ENCODE measurements at places on chromosomes 2 and 18.

DNA sequence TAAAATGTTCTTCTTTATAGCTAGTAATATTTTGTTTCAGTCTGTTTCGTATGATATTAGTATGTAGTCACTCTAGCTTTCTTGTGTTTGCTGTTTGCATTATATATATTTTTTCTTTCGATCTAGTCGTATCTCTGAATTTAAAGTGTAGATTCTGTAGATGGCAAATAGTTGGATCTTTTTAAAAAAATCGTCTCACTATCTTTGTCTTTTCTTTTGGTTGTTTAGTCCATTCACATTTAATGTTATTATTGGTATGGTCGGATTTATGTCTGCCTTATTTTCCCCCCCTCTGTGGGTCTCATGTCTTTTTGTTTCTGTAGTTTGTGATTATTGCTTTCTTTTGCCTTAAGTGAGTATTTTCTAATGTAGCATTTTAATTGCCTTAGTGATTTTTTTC, 84.3 kb downstream of the AGPS start:
- no peak for DNase-seq

DNA sequence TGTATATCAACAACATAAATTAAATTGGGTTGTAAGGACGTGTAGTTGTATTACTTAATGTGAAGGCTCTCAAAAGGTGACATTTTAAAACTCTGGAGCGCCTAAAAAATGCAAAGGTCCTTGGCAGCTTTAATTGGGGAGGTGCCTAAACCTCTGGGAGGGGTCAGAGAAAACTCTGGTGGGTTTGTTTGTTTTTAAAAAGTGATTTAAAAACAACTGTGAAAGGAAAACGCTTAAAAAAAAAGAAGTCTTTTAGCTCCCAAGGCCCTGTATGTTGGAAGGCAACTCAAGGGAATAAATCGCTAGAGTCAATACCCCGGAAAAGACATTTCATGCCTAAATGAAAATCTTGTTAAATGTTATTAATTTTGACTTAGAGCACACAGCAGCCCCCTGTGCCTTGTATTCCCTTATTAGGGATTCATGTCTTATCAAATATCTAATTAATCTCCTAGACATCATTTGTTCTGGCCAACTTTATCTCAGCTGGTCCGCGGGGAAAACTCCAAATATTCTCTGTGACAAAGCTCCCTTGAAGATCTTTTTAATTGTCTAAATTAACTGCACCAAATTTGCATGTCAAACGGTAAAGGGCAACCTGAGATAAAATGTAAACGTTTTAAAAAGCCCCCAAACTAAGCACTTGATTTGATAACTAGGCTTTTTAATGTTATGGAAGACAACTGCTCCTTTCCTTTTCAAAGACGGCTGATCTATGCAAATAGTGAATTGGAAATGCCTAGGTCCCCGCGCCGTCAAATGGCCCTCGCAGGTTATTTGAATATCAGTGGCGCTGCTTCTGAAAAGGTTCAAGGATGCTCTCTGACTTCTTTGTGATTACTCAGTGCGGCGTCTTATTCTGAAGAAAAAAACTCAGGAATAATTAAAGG, 4.2 kb downstream of the SP9 start:
- DNase-seq, result no peak

GRCh38 chr2:74915743-74916142, 42.7 kb upstream of the POLE4 start:
- no peak for DNase-seq

GRCh38 chr2:45841752-45842407, 190.4 kb downstream of the PRKCE start:
- DNase-seq, result no peak

GRCh38 chr18:10526561-10526949, 728 bp downstream of the NAPG start:
- DNase-seq, result no peak

GRCh38 chr2:10378189-10378588, 69.9 kb downstream of the ODC1 start:
- DNase-seq, result no peak

DNA sequence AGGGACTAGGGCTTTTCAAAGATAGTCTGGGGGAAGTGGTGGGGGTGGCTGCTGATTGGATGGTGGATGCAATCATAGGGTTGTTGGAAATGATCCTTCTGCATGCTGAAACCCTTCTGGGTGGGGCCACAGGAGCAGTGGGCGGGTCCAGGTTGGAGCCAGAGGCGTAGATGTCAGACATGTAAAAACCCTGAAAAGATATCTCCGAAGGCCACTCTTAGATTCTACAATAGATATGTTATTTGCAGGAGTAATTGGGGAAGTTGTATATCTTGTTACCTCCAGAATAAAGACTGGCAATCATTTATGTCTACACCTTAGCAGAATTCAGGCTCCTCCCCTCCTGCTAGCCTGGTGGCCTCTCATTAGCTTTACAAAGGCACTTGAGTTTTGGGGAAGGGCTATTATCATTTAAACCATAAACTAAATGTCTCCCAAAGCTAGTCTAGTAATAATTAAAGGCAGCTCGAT, 8.2 kb upstream of the FAM98A start:
- no peak for DNase-seq

DNA sequence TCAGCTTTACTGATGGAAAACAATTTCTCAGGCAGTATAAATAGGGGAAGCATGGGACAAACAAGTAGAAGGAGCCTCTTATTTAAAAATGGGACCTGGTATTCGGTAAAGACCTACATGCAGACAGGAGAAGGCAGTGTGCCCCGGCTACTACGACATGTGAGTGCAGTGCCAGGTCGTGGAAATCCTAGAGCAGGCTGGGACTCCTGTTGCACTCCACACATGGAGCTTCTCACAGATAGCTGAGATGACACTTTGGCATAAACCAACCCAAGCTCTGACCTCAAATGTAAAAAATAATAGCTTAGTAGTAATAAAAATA, 885 bp upstream of the DSEL start:
- DNase-seq, result no peak

DNA sequence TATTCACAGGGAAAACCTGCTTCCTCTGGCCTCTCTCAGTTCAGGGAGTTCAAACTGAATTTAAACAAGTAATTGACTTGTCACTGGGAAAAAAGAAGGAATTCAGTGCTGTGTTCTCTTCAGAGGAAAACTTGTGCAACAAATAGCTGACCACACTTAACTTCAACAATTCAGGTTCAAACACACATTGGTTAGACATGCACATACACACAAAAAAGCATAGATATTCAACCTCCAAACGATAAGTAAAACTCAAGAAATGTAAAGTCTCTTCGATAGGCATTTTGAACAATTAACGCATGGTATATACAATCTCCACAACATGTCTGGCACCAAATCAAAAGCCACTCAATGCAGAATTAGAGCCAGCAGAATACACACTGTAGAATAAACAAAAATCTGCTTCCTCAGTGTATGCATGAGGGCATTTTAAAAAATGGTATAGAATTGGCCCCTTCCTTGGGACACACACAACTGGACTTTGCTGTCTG, 269.0 kb downstream of the TCF4 start:
- no peak for DNase-seq

GRCh38 chr2:43136011-43136799, 90.2 kb downstream of the ZFP36L2 start:
- no peak for DNase-seq

DNA sequence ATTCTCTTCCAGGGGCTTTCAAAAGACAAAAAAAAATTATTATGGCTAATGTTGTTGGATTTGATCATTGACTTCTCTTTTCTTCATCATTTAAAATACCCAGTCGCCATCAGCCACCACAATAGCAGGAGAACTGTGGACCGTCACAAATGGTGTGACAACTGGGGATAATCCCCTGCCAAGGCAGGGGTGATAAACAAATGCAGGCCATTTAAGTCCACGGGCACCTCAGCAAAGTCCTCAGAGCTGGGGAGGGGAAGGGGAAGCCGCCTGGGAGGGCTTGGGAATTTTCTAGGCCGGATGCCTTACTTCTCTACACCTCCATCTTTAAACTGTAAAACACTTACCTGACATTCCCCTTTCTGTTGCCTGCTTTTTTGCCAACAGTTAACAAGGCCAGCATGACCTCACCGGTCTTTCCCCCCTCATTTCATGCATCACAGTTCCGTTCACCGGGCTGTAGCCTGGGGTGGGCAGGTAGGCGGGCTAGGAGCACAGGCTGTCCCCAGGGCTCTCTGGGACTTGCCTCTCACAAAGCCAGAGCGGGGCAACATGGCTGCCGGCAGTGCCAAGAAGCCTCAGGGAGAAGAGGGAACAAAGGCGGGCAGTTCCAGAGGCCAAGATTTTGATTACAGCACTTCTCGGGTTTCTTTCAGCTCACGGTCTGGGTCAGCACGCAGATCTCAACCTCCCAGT, 820.4 kb downstream of the BCL11A start:
- no peak for DNase-seq

DNA sequence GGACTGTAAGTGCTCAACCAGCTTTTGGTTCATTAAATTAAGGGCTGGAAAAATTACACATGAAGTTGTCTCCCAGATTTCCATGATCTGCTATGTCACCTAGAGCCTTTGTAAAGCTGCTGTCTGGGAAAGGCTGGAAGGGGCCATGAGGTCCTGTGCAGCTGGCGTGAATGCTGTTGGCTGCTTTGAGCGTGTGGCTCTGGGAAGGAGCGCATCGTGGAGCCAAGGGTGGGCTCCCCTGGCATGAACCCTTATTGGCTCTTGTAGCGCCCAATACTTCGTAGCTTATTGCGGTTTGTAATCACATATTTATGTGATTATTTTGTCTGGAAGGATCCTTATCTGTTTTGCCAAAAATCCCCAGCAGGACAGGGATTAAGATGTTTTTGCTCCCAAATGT, 70.5 kb upstream of the LMAN1 start:
- no peak for DNase-seq

DNA sequence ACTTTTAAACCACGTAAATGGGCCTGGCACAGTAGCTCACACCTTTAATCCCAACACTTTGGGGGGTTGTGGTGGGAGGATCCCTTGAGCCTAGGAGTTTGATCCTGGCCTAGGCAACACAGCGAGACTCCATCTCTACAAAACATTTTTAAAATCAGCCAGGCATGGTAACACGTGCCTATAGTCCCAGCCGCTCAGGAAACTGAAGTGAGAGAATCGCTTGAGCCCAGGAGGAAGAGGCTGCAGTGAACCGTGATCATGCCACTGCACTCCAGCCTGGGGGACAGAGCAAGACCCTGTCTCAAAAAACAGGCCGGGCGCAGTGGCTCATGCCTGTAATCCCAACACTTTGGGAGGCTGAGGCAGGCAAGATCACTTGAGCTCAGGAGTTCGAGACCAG, 12.2 kb downstream of the ROCK1 start:
- no peak for DNase-seq

GRCh38 chr2:208142240-208142924, 3.6 kb downstream of the CRYGB start:
- DNase-seq, result no peak

- no peak for DNase-seq
Measured at GRCh38 chr2:36355151-36355889, at the start of gene CRIM1. Gene CRIM1, plus strand, starts transcription at chr2:36355778. Its CDS starts 515 bp downstream, at chr2:36356293.

DNA sequence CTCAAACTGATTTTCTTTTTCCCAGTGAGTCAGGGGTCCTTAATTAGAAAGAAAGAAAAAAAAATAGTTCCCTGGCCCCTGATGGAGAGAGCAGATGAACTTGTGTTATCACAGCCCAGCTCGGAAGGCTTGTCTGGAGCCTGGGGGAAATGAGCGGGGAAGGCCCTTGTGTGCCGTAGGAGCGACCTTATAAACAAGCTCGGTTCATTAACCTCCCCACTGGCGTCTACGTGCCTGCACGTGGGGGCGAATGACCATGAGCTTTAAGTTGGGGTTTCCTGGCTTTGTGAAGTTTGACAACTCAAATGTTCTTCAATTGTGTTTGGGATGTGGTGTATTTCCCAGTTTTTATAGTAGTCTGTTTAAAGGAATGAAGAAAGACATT, 69.5 kb downstream of the EPAS1 start:
- no peak for DNase-seq

DNA sequence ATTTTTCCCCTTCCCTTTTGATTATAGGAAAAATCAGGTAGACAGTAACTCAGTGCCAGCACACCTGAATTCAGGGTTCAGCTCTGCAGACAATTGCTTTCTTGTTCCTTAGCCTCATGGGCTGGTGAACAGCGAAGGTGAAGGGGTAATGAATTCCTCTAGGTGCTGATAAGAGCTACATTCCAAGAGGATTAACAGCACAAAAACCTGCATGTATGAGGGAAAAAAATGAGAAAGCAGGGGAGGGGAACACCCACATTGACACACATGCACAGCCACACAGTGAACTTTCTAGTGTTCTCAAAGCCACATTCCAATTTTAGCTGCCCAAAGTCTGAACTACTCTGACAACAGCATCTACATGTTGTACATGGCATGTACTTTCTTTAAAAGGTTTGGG, 46.1 kb downstream of the SPATS2L start:
- no peak for DNase-seq

GRCh38 chr2:48240912-48241311, 289.0 kb upstream of the STON1 start:
- no peak for DNase-seq

- DNase-seq, result no peak
Measured at GRCh38 chr2:30472326-30472725, 25.3 kb downstream of the LCLAT1 start.

DNA sequence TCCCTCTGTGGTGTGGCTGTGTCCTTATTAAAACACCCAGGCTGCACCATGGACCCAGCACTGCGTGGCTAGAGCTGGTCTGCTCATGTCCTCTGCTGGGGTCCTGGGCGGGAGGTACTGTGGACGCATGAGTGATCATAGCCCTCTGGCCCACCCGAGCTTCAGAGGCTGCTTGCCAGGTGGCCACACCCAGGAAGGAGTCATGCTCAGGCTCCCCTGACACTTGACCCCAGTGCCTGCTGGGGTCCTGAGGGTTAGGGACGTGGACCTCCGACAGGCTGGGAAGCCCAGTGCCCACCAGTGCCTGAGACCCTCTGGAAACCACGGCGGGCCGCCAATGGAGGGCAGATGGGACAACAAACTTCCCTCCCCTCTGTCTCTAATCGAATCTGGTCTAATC, 66.3 kb upstream of the HS6ST1 start:
- DNase-seq, result no peak

DNA sequence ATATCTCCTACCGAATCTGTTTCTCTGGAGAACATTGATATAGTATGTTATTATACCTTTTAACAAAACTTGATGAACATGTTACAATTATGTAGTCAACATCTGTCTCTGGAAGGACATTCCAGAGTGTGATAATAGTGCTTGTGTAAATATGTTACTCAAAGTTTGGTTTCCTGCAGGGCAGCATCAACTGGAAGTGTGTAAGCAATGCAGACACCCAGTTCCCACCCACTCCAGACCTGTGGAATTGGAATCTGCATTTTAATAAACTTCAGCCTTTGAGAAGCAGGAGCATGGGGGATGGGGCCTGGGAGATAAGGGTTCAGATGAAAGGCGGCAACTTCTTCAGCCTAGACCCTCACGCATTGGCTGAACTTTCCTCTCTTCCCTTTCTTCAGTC, 398.9 kb downstream of the RND3 start:
- no peak for DNase-seq

GRCh38 chr18:42231796-42232195, 276.8 kb downstream of the PIK3C3 start:
- no peak for DNase-seq

Data from stimulated activated CD8-positive, alpha-beta memory T cell treated with anti-CD3 and anti-CD28 coated beads, Interleukin-7, amount 100 ng/mL, for 24 hours (primary cell).